Right cardiac atrium (tissue), 5 donors: ENCODE measurements at places on chromosomes 2 and 18. TPM values are rescaled to one million over a fixed set of nuclear protein-coding genes. Genes with fewer than 3 reads are reported as not detected.

MOGAT1 gene
- not detected for total RNA-seq

NYAP2 gene
- not detected for total RNA-seq

MGAT4A gene
- 23.5 TPM for total RNA-seq

STK17B gene
- total RNA-seq = 7.5 TPM

FBXO36 gene
- total RNA-seq = 1.3 TPM

IL36B gene
- not detected for total RNA-seq

- no peak for DNase-seq
These were observed 172.2 kb downstream of the LDLRAD4 start for GRCh38 chr18:13390711-13391110.

DNA sequence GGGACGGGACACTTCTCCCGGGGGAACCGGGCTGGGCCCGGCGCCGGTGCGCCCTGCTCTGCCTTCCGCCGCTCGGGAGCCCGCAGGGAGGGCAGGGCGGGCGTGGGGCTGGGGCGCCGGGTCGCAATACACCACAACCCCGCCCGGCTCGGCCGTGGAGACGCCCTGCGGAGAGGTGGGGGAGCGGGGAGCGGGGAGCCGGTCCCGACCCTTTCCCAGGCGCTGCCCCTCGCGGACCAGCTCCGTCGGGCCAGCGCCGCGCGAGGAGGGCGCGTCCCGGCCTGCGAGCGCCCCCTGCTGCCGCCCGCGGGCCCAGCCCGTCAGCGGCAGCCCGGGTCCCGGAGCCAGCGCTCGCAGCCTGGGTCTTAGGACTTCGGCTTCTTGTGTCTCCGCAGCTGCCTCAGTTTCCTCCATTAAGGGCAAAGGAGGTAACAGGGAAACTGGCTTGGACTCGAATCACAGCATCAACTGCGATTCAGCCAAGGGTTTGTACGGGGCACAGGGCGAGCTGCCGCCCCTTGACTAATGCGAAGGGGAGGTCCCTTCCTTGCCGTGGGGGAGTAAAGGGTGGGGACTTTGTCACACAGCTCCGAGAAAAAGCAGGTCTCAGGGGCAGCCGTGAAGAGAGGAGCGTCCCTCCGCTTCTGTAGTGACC lies 635 bp upstream of the ADRA2B start:
- DNase-seq = peak; percentile 79

DNA sequence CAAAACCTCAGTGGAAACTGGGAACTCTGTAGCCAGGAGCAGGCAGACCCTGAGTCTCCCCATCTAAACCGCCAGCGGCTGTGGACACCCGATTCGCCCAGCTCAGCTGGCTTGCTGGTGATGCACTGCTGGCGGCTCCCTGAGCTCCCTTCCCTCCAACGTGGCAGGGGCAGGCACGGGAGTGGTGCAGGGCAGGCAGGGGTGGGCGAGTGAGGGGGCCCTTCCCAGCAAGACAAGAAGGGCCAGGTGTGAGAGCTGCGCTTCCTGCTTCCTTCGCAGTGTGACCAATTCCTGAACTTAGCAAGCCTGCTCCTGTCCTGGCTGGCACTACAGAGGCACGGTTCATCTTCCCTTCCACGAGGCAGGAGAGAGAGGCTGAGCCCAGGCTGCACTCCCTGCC lies 12.3 kb upstream of the SEMA4C start:
- DNase-seq = no peak

- DNase-seq = no peak
These were observed 333.1 kb downstream of the DSEL start for GRCh38 chr18:67183398-67183797.

DNA sequence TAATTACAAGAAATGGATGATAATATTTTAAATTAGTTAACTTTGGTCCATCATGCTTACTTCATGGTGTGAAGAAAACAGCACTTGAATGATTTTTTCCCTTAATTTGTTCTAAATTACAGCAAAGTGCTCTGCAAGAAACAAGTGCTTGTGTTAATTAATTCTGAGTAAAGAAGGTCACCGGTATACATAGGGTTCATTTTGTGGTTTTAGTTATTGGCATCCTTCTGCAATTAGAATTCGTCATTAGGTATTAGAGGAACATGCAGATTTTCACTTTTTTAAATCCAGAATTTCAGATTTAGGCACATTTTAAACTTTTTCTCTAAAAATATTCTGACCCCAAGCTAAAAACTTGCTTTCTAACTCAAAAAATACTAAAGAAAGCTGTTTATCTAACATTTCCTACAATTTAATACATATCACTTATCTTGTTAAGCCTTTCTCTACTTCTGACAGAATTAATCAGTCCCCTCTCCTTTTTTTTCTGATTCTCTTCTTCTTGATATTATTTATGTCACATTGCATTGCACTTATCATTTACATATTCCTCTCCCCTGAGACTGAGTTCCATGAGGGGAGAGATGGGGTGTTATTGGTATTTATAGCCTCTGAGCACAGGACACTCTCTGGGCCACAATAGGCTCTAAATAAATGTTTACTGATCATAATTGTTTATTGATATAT lies 129.2 kb downstream of the PLA2R1 start:
- DNase-seq = no peak

- no peak for DNase-seq
These were observed 77.0 kb downstream of the NCAPH start for GRCh38 chr2:96412307-96413258.

DNA sequence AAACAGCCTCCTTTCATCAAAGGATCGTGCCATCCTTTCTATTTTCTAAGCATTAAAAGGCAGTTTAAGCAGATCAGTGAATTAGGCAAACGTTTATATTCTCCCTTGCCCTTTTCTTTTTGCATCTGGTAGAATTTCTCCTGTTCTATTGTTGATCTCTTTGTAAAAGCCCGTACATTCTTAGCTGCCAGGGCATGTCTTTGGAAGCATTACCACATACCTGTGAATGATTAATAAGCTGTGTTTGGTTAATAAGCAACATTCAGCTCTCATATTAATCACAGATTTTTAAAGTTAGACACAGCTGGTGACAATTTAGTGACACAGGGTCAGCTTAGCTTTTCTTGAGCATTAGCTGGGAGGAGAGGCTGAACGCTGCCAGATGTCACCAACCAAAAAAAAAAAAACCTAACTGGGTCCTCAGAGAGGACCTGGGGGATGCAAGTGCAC lies 33.8 kb upstream of the CYP1B1 start:
- no peak for DNase-seq

DNA sequence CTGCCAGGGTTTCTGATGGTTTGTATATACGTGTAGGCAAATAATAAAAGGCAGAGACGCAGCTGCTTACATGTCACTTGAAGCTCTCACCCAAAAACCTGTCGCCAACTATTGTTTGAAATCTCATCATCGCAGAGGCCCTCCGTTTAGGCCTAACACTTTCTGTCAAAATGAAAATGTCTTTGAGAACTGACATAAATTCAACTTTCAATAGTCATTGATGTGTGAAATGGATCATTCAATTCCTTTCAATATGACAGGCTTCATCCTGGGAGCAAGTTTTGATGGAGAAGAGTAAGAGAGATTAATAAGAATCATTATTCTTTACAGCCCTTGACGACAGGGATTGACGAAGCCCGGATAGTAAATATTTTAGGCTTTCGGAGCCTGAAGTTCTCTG lies 2.7 kb downstream of the ACTG2 start:
- no peak for DNase-seq

DNA sequence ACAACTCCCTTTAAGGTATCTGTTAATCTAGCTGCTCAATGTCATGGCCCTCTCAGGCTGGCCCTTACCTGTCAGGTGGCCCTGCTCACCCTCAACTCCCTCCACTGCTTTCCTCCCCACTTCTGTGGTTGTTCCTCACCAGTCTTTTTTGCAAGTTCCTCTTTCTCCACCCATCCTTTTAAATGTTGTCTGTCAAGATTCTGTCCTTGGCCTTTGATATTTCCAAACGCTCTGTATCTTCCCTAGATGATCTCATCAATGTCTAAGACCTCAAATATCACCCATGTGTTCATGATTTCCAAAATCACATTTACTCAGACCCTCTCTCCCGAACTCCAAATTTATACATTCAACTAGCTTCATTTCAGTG lies 3.5 kb downstream of the PTPN2 start:
- no peak for DNase-seq

- DNase-seq = no peak
These were observed 170.5 kb downstream of the ANKRD44 start for GRCh38 chr2:197140045-197140444.

DNA sequence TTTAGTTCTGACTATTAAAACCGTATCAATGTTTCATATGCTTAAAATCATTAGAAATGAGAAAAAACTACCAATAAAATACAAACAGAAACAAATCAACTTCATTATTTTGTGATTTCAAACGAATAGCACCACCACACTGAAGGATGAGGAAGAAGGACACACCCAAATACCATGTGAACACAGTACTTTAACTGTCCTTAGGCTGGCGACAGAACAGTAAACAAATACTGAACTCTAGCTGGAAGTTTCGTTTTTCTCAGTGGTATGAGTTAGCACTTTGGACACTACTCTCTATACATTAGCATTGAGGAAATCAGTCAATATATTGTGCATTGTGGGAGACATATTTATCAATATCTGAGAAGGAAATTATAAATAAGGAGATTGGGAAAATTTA lies 202.4 kb upstream of the AGAP1 start:
- no peak for DNase-seq

- DNase-seq = no peak
These were observed 10.2 kb downstream of the C18orf32 start for GRCh38 chr18:49476664-49477411.

DNA sequence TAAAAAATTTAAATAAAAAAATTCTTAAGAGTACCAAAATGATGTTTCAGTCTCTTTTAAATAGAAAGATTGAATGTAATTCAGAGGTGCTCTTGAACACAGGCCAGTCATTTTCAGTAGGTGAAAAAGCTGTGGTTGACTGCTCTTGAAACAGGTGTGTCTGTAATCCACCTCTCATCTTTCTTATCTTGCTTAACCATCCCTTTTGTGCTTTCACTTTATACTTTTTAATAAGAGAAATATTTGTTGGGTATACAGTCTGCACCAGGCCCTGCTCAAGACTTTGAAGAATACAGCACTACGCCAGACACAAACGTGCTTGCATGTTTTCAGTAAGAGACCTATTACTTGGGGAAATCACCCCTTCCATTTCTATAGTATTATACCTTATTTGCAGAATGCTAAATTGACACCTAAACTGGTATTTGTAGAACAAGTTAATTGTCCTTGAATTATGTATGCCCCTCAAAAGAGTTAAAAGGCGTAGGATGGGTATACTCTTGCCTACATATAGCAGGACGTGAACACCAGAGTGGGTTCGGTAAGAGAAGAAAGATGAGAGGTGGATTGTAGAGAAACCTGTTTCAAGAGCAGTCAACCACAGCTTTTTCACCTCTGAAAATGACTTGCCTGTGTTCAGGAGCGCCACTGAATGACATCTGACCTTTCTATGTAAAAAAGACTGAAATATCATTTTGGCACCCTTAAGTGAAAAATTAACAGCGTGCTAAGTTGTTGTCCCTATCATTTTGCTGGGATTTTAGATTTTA lies 4.0 kb upstream of the RTN4 start:
- DNase-seq = no peak

GRCh38 chr18:59906203-59906602 lies 6.4 kb downstream of the PMAIP1 start:
- DNase-seq = no peak

DNA sequence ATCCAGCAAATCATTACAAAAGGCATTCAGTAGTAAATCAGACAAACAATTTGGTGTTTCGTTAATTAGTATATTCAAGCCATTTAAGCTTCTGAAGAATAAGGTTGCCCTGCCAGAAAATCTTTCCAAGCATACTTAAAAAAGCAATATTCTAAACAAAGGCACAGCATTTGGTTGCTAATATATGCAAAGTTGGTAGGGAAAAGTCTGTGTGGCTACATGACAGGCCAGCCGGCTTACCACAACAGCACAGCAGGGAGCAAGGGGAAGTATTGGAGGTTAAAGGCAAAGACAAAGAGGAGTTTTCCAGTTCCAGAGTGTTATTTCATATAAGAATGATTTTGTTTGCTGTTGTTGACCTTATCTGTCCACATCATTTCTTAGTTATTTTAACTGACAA lies 282.3 kb downstream of the MBD5 start:
- DNase-seq = no peak

DNA sequence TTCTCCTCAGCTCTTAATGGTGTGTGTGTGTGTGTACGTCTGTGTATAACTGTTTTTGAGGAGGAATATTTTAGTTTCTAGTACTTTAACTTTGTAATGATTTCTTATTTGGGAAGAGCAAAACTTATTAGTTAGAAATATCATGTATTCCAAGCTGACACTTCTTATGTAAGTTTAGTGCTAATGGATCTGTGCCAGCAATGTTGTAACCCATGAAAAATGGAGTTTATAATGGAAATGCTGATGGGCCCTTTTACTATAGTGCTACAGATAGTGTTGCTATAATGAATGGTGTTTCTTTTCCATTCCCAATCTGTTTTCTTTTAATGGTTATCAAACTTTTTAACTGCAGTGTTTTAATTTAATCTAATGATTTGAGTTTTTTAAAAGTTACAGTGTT lies 49.8 kb upstream of the OTX1 start:
- no peak for DNase-seq

- DNase-seq = peak; percentile 89
These were observed 68.4 kb upstream of the PPP1CB start for GRCh38 chr2:28683100-28683706.

GRCh38 chr18:62324181-62324828 lies 805 bp upstream of the TNFRSF11A start:
- DNase-seq = no peak

DNA sequence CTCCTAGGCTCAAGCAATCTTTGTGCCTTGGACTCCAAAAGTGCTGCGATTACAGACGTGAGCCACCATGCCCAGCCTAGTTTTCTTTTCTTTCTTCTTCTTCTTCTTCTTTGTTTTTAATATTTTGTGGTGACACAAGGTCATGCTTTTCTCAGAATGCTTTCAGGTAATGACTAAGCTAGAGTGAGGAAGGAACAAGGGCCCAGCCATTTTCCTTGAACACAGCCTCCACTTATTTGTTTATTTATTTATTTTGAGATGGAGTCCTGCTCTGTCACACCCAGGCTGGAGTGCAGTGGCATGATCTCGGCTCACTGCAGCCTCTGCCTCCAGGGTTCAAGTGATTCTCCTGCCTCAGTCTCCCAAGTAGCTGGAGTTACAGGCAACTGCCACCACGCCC lies 74.3 kb upstream of the ST3GAL5 start:
- DNase-seq = no peak

DNA sequence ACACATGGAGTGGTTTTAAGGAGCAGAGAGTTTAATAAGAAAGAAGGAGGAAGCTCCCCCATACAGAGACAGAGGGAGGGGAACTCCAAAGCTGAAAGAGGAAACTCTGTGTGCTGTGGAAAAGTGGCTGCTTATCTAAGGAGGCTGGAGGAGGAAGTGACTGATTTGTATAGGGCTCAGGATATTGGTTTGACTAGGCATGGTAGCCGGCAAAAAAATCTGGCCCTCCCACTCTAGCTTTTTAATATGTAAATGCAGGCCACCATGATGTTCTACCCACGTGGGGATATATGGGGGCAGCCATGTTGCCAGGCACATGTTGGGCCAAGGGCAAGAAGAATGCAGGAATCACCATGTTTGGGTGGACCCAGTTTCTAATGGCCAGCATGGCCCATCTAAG lies 64.3 kb downstream of the HNMT start:
- DNase-seq = no peak

GRCh38 chr2:20696366-20696765 lies 29.4 kb downstream of the GDF7 start:
- no peak for DNase-seq

- DNase-seq = no peak
These were observed 778 bp downstream of the BBS5 start for GRCh38 chr2:169480079-169480465.

GRCh38 chr2:173008786-173009185 lies 66.9 kb upstream of the MAP3K20 start:
- DNase-seq = no peak

- DNase-seq = no peak
These were observed 131.8 kb downstream of the KCNH7 start for GRCh38 chr2:162706770-162707169.

GRCh38 chr18:1511619-1512311 lies 607.1 kb downstream of the ADCYAP1 start:
- no peak for DNase-seq
